ENCODE measurements at places on chromosomes 16 and 17. TPM values are rescaled to one million over a fixed set of nuclear protein-coding genes. Genes with fewer than 3 reads are reported as not detected.
A peak's percentile ranks its signal among the peaks of the same experiment; 100 is the strongest.

DNA sequence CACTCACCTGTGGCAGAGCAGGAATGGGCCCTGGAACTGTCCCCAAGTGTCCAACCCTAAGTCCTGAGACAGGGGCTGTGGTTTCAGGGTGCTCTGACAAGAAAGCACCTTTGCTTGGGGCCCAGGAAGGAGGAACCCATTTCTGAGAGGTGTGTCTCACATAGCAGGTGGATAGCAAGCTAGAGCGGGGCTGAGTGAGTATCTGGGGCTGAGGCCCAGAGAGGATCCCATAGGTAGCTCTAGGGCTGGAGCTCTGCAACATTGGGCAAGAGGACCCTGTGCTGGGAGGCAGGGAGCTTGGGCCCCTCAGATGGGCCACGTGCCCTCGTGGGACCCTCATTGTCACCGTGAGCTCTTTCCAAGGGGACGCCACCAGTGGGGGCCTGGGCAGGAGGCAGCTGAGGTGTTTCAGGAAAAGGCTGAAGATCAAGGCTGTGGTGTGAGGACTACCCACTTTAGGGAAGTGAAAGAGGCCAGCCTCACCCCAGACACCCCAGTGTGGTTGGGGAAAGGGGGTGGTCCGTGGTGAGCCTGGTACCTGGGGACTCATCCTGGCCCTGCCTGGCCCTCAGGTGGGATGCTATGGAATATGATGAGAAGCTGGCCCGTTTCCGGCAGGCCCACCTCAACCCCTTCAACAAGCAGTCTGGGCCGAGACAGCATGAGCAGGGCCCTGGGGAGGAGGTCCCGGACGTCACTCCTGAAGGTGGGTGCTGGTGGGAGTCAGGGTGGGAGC lies 5.3 kb downstream of the DEF8 start:
- no peak for DNase-seq

DNA sequence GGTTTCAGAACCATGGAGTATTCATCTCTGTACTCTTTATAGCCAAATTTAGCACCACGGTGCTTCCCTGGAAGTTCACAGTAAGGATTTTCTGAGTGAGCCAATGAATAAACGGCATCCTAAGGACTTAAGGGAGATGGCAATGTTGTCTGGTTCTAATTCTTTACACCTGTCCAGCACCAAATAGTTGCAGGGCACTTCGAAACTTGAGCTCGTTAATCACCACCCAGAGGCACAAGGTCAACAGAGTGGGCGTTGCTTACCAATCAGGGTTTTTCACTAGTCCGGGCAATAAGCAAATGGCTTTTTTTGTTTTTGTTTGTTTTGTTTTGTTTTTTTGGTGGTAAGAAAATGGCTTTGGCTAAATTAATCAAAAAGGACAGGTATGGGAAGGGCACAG lies 28.2 kb upstream of the TMEM220 start:
- DNase-seq = no peak

Gene PPY
- not detected for polyA plus RNA-seq

DNA sequence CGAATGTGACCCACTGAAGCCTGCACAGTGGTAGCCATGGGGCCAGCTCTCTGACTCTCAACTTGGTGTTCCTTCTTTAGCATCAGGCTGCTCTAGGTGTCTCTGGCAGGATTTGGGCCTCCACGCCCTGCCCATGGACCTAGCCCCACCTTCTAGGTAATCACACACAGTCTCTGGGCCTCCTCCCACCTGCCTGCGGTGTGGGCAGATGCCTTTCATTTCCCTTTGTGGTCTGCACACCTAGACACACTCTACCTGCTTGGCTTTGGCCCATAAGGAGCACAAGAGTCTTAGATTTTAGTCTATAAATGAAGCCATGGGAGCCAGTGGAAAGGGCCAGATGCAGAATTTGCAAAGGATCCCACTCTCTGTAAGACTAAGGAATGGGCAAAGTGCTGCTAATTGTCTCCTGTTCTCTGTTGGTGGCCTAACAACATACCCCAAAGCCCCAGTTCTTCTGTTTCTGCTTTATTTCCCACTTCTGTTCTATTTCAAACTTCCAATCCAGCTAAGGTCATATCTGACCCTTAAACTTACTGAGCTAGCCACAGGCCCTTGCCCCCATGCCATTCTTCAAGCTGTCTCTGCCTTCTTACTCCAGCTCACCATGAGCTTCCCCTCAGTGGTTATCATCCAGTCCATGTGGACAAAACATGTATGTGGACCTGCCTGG lies 7.2 kb upstream of the MFSD6L start:
- DNase-seq = no peak

GRCh38 chr16:17215936-17216335 lies 254.8 kb downstream of the XYLT1 start:
- DNase-seq = no peak

Gene STX1B
- 0.29 TPM for polyA plus RNA-seq

- no peak for DNase-seq
These were observed 84.5 kb downstream of the SEC14L1 start for GRCh38 chr17:77225265-77225664.

Gene NR1D1
- 7.1 TPM for polyA plus RNA-seq

Gene TEKT5
- polyA plus RNA-seq = not detected

DNA sequence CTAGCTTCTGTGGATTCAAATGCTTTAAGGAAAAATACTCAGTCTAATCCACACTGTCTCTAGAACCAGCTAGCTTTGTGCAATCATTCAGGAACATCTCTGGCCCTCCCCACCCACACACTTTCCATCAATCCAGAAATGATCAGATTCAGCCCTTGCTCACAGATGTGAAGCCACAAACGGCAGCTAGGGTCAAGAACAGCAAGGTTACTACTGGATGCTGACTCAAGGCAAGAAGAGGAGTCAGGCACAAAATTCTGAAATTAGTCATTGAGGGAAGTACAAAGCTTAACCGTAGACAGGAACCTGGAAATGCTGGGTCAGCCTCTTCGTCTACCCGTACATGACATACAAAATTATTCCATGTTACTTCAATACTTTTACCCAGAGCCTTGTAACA lies 174.6 kb downstream of the CDH13 start:
- DNase-seq = no peak

DNA sequence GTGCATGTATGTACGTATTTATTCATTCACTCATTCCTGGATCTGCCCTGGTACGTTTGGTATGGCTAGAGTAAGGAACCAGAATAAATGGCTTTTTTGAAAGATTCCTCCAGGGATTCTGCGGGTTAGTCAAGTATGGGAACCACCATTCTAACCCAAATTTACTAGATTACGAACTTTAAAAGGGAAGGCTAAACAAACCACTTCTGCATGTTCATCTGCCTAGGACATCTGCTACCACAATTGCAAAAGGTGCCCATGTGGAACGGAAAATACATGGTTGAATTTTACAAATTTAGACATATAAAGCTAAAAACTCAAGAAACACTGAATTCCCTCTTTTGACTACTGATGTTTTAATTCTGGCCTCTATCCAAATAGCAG lies 22.1 kb downstream of the CYTH1 start:
- no peak for DNase-seq

GRCh38 chr17:61389670-61390478 lies 9.8 kb upstream of the TBX2 start:
- no peak for DNase-seq

- peak; percentile 67 for DNase-seq
These were observed 31.4 kb upstream of the CDC42EP4 start for GRCh38 chr17:73343168-73343634.

- no peak for DNase-seq
These were observed 12.3 kb downstream of the KRT9 start for GRCh38 chr17:41559548-41559947.

Gene BRICD5
- 31.7 TPM for polyA plus RNA-seq

- no peak for DNase-seq
These were observed 16.0 kb downstream of the CEP112 start for GRCh38 chr17:66175892-66176291.

DNA sequence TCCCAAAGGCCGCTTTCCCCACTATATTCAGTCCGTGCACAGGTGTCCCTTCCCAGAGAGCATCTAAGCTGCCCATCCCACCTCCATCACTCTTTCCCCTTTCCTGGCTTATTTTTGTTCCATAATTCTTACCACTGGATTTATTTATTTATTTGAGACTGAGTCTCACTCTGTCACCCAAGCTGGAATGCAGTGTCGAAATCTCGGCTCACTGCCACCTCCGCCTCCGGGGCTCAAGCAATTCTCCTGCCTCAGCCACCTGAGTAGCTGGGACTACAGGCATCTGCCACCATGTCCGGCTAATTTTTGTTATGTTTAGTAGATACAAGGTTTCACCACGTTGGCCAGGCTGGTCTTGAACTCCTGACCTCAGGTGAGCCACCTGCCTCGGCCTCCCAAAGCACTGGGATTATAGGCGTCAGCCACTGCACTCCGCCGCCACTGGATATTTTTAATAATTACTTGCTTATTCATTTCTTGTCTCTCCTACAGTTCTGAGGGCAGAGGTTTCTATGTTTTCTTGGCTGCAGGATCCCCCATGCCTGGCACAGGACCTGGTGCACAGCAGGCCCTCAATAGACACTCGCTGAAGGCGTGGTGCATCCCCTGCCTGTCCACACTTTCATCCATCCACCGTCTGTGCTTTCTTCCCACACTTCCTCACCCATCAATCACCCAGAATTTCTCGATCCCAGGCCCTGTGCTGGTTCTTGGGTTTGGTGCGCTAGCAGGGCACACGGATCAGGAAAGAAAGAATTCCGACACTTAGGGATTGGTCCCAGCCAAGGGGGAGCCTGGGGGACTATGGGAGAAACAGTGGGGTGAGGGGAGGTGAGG lies 9.9 kb upstream of the ADGRG1 start:
- DNase-seq = no peak

- no peak for DNase-seq
These were observed 161.5 kb downstream of the ZFHX3 start for GRCh38 chr16:72886346-72886974.

DNA sequence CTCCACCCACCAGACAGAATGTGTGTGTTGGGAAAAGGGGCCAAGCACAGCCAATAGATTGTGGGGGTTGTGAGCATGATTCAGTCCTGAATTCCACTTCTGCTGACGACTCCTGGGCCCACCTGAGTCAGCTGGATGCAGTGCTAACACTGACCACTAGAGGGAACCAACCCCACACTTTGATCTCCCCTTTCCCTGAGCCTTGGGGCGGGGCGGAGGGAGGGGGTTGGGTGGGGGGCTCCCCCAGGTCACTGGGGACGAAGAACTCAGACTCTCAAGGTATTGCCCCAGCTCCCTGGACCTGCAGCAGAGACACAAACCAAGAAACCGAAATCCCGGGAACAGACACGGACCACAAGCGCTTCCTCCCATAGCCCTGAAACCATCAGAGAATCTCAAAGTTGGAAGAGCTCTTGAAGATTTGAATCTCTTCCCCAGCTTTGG lies 621 bp upstream of the CSHL1 start:
- no peak for DNase-seq

DNA sequence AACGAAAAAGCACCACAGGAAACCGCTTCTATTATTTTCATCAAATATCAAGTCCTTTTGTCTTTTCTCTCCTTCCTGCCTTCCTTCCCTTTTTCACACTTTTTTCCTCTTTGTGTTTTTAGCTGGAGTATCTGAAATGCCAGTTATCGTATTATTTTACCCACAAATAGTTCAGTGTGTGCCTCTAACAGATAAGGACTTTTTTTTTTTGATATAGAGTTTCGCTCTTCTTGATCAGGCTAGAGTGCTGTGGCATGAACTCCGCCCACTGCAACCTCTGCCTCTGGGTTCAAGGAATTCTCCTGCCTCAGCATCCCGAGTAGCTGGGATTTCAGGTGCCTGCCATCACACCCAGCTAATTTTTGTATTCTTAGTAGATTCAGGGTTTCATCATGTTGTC lies 10.7 kb downstream of the DNAAF1 start:
- DNase-seq = no peak

Gene SLC5A10
- 0.07 TPM for polyA plus RNA-seq

All from heart right ventricle (tissue), 16 donors.